HFFc6 (cell line): ENCODE measurements at places on chromosomes 11 and 22.
A peak's percentile ranks its signal among the peaks of the same experiment; 100 is the strongest.

GRCh38 chr11:105298630-105299029 lies 159.1 kb upstream of the CARD18 start:
- DNase-seq = peak; percentile 11

DNA sequence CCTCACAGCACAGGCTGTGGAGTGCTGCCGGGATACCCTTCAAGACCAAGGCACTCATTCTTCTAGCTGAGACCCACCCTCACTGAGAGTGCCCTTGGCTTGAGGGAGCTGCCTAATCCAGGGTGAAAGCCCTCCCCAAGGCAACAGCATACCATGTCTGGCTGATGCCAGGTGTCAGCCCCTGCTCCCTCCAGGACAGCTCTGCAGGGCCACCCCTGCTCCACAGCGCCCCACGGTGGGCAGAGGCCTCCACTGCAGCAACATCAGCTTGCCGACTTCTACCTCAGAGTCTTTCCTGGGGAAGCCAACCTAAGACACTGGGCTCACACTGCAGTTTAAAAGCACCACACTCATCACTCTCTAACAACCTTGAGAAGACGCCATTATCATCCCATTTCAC lies 29.0 kb downstream of the TTLL1 start:
- DNase-seq = no peak

DNA sequence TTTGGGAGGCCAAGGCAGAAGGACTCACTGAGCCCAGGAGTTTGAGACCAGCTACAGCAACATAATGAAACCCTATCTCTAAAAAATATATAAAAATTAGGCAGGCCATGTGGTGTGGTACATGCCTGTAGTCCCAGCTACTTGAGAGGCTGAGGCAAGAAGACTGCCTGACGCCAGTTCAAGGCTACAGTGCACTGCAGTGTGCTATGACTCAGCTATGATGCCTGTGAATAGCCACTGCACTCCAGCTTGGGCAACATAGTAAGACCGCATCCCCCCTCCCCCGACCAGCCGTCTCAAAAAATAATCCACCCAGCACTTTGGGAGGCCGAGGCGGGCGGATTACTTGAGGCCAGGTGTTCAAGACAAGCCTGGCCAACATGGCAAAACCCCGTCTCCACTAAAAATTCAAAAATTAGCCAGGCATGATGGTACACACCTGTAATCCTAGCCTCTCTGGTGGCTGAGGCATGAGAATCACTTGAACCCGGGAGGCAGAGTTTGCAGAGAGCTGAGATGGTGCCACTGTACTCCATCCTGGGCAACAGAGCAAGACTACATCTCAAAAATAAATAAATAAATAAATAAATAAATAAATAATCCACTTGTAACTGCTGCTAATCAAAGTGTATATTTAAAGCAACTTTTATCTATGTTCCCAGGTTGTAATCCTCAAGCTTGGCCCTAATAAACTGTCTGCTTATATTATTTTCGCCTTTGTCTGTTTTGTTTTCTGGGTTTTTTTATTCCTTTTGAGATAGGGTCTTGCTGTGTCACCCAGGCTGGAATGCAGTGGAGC lies 7.8 kb downstream of the HPS5 start:
- DNase-seq = no peak

DNA sequence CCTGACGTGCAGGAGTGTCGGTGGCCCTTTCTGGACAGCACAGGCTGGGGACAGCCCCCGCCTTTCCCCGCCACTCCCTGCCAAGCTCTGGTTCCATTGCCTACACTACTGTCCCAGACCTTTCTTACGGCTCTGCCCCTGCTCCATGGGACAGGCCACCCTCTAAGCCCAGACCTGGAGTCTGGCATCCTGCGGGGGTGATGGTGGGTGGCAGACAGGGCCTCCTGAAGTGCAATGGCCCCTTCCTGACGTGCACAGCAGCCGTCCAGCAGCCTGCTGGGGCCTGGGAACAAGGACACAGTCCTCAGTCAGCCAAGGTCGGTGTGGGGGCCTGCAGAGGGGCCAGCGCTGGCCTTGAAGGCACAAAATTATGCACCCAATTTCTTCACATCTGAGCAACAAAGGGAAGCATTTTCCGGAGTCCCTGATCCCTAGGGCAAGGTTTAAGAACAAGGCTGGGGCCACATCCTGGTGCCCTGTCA lies 79.7 kb upstream of the KCNQ1OT1 start:
- DNase-seq = no peak

GRCh38 chr11:126152586-126152985 lies 58.9 kb downstream of the RPUSD4 start:
- no peak for DNase-seq

DNA sequence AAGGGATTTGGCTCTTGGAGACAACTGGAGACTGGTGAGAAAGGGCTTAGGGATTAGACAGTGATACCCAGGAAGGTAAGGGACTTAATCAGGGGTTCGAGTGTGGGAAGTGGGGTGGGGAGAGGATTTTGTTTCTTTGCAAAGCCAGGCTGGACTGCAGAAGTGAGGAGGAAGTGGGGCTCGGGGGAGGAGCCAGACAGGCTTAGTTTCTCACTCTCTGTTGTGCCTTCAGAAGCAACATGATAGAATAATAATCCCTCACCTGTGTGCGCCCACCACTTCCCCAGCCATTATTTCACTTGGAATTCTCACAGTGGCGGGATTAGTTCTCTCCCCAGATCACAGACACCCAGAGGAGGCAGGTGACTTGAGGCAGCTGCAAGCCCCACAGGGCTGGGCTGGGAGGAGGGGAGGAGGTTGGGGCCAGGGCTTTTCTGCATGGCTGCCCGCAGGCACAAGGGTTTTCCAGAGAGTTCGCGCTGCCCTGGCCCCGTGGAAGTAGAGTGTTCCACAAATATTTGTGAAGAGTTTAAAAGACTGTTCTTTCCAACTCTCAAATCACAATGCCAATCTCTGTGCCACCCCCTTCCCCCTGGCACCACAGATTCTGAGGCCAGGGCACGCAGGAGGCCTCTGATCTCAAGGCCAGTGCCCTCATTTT lies 4.0 kb upstream of the SEC14L2 start:
- no peak for DNase-seq

DNA sequence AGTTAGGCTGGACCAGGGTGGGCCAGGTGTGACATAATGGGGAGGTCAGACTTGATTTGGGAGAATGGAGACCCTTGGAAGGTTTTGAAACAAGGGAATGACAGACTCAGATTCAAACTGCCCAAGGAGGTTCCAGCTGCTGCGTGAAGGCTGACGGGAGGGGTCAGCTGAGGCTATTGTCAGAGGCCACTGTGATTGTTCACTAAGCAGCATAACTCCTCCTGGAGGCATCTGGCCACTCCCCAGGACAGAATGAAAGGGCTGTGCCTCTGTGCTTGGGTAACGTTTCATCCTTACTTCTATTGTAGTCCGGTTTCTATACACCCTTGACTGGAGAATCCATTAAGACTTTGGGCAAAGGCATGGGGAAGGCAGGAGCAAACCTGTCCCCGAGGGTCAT lies 126.6 kb downstream of the DSCAML1 start:
- no peak for DNase-seq

- no peak for DNase-seq
Measured at GRCh38 chr22:48760481-48761390, 1066.9 kb downstream of the BRD1 start.

DNA sequence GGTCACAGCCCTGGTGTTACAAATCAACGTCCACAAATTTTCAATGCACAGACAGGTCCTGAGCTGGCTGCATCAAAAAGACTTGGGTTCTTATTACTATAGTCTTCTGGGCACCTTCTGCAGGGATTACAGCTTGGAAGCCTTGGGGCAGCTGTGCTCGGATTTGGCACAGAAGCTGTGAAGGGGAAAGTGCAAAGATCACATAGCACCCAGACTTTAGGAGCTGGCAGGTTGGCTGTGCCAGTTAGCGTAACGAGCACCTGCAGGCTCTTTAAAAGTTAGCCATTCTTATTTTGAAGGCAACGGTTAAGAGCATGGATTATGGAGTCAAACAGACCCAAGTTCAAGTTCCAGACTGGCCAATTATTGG lies 100.4 kb downstream of the ARL14EP start:
- DNase-seq = no peak

GRCh38 chr11:127592371-127592770 lies 591.8 kb upstream of the KIRREL3 start:
- no peak for DNase-seq

DNA sequence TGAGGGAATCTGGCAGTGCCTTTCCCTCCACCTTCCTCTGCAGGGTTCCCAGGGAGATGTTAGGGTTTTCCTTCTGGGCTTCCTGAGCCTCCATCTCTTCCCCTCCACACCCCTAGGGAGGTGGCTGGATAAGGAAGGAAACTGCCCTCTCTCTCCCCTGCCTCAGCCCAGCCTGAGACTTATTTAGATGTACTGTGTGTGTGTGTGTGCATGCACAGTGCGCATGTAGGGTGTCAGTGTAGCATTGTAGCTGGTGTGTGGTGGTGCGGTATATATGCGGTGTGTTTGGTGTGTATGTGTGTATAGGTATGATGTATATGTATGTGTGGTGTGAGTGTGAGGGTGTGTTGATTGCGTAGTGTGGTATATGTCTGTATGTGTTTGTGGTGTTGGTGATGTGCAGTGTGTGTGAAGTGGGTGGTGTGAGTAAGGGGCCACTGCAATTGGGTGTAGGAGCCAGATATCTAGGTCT lies 1.5 kb downstream of the FXYD6 start:
- no peak for DNase-seq

DNA sequence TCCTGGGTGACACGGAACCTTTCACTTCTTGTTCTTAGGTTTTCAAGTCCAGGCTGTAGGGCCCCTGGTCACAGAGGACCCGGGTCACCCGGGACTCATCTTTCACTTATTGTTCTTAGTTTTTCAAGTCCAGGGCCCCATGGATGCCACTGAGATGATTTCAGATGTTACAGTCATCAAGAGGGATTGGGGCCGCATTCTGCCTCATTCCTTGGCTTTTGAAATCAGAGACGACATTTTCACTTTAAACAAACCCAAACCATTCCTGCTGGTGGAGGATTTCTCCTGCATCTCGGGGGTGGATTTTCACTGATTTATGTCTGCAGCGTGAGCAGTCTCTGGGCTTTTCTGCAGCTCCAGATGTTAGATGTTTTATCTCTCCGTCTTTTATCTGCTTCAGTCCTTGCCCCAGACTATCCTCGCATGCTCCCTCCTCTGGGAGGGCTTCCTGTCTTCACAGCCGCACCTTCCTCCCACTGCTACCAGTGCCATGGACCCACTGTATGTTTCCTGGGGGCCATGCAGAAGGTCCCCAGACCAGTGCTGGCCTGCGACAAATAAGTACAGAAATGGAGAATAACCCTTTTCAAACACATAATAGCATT lies 27.4 kb downstream of the FBLN1 start:
- peak; percentile 69 for DNase-seq

GRCh38 chr11:33936725-33937604 lies 45.1 kb upstream of the LMO2 start:
- DNase-seq = peak; percentile 4
